Hepatocyte (in vitro differentiated cells): ENCODE measurements at places on chromosomes 4 and X.

GRCh38 chrX:72180539-72180938, 1.0 kb upstream of the PIN4 start:
- DNase-seq: no peak

GRCh38 chr4:71231129-71232055, 107.4 kb upstream of the SLC4A4 start:
- peak; percentile 33 for DNase-seq

- no peak for DNase-seq
These were observed 228.1 kb downstream of the CBR4 start for GRCh38 chr4:168781926-168782325.

GRCh38 chr4:152943672-152944071, 7.5 kb downstream of the FHDC1 start:
- DNase-seq: peak; percentile 27

DNA sequence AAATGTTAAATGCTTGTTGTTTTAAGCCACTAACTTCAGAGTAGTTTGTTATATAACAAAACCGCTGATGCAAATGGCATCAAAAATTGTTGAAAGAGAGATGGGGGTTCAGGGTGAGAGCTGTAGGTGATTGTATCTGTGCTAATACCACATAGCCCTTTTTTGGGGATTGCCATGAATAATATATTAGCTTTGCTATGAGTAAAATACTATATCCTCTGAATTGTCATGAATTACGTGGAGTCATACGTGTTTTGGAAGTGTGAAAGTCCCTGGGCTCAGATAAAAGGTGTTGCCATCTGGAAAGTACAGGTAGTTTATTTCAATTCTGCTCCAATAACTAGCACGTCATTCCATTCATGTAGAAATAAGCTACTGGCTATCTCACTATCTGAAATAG, 30.6 kb downstream of the DYNLT3 start:
- no peak for DNase-seq

GRCh38 chr4:118739022-118739713, 54.0 kb downstream of the METTL14 start:
- DNase-seq: no peak

- DNase-seq: peak; percentile 12
These were observed 24.0 kb downstream of the NPY5R start for GRCh38 chr4:163367651-163368050.

DNA sequence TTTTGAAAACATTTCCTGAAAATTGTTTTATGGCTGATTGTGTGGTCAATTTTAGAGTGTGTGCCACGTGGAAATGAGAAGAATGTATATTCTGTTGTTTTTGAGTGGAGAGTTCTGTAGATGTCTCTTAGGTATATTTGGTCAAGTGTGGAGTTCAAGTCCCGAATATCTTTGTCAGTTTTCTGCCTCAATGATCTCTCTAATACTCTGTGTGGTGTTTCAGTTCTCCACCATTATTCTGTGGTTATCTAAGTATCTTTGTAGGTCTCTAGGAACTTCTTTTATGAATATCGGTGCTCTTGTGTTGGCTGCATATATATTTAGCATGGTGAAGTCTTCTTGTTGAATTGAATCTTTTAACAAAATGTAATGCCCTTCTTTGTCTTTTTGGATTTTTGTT, 113.3 kb downstream of the LINC00632 start:
- DNase-seq: no peak

GRCh38 chr4:3832536-3833220, 66.5 kb downstream of the ADRA2C start:
- no peak for DNase-seq

DNA sequence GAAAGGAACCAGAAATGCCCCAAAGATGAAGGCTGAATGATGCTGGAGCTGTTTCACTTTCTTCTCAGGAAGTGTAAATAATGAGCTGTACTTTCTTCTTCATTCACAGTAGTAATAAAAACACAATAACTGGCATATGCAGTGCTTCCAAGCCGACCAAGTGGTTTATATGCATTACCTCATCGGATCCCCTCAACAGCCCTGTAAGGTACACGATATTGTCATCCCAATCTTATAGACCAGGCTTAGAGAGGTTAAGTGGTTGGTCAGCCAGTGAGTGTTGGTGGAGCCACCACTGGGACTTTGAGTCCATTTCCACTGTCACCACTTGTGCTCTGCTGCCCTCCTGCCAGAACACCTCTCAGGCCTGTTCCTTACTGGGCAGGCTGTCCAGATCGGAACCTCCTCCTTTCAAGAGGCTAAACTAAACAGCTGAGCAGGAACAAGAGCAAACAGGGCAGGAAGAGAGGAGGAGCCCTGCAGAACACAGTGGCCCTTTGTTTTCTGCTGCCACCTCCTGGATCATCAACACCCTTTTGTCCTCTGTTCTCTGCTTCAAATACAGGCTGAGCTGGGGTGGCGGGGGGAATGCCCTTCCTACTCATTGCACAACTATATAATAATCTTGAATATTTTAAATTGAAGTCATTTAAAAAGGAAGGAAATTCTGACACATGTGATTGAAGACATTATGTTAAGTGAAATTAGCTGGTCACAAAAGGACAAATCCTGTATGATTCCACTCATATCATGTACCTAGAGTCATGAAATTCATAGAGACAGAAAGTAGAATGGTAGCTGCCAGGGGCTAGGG, 112.5 kb upstream of the ATP6AP2 start:
- DNase-seq: peak; percentile 56

GRCh38 chrX:50691820-50692219, 122.2 kb downstream of the SHROOM4 start:
- DNase-seq: peak; percentile 63
